Activated CD4-positive, CD25-positive, alpha-beta regulatory T cell (primary cell): ENCODE measurements at places on chromosomes 13 and 19.

DNA sequence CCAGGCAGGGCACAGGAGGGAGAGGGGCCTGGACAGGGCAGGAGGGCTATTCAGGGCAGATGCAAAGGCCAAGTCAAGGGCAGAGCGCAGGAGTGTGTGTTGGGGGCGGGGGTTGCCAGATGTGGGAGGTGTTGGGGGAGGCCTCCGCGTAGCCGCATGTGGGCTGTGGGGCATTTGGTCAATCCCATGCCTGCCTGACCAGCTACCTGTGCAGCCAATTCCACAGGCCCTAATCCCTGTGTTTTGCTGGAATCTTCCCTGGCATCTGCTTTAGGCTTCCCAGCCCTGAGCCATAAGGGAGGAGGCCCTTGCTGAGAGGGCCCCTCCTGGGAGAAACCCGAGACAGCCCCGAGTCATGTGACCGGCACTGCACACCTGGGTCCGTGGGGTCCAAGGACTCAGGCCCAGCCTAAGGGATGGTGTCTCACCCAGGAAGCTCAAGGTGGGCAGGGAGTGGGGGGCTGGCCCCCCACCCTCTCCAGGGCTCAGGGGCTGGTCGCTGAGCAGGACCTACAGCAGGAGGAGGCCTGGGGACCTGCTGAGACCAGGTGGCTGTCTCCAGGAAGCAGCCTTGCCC lies 20.3 kb downstream of the RFX1 start:
- no peak for DNase-seq

- DNase-seq: no peak
Observed at GRCh38 chr13:90866006-90866405, 481.5 kb upstream of the MIR17HG start.

DNA sequence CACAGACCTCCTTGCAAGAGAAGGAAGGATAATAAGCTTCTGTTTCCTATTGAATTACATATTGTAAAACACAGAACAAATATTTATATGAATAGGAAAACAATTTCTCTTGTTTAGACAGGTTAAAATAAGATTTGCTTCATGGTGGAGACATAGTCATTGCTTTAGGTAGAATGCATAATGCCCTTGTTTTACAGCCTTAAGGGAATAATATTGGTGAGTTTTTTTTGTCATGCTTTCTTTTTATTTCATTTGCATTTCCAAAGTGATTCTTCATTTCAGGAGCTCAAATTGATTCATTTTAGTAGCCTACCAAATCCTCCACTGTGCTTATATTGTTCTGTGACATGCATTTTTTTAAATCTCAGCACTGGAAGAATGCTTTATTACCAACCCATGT lies 690.7 kb downstream of the OLFM4 start:
- no peak for DNase-seq

DNA sequence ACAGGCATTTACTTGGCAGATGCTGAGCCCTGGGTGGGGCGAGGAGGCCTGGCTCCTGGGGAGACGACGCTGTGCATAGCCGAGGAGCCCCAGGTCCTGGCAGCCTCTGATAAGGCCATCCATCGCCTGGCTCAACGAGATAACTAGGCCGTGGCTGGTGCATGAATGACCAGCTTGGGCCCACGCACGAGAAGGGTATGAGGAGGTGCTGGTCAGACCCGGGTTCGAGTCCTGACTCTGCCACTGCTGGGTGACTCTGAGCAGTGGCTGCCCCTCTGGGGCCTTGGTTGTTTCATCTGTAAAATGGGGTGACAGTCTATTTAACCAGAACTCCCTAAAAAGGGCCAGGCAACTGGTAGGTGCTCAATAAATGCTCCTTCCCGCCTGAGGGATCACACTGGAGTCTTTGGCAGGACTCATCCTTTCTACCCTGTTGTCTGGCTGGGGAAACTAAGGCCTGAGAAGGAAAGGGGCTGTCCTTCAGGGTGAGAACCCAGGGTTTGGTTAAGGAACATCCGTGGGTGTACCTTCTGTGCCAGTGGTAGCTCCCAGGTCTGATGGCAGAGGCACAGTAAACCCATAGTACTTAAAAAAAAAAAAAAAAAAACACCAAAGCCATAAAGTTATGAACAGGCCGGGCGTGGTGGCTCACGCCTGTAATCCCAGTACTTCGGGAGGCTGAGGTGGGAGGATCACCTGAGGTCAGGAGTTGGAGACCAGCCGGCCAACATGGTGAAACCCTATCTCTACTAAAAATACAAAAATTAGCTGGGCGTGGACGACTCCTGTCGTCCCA lies 8.1 kb upstream of the ARRDC2 start:
- no peak for DNase-seq

- no peak for DNase-seq
Observed at GRCh38 chr13:42497798-42498197, 76.2 kb upstream of the TNFSF11 start.

GRCh38 chr19:10533646-10534386 lies 9.9 kb upstream of the ATG4D start:
- DNase-seq: no peak

- no peak for DNase-seq
Observed at GRCh38 chr19:1384085-1384462, 367 bp downstream of the NDUFS7 start.

DNA sequence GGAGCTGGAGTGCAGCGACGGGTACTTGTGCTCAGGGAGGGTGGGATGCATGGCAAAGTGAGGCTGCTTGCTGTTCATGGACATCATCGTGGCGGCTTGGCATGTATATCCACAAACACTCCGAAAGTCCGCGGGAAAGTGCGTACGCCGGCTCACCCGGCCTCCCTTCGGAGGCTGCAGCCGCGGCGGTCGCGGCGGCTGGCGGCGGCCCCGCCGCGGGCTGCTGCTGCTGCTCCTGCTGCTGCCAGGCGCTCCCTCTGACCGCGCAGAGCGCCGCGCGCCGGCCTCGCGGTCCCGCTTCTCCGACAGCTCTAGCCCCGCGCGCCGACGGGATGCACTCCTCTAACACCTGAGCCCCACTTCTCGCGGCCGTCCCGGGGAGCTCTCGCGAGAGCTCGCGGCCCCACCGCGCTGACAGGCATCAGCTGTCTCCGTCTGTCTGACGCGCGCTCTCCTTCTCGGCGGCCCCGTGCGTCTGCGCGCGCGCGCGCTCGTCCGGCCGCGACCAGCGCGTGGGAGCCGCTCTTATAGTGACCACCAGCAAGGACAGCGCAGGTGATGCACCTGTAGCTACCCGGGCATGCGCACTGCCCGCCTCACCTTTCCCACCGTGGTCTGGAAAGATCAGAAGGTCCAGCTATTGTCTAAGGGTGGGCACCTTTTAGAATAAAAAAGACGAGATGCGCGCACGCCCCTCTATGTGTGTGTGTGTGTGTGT lies at the start of gene POU4F1:
TSS of gene POU4F1 (minus strand) at position 313 of the 718 bp plus-strand sequence. CDS start at position 87, 226 bp downstream.
- peak; percentile 5 for DNase-seq

DNA sequence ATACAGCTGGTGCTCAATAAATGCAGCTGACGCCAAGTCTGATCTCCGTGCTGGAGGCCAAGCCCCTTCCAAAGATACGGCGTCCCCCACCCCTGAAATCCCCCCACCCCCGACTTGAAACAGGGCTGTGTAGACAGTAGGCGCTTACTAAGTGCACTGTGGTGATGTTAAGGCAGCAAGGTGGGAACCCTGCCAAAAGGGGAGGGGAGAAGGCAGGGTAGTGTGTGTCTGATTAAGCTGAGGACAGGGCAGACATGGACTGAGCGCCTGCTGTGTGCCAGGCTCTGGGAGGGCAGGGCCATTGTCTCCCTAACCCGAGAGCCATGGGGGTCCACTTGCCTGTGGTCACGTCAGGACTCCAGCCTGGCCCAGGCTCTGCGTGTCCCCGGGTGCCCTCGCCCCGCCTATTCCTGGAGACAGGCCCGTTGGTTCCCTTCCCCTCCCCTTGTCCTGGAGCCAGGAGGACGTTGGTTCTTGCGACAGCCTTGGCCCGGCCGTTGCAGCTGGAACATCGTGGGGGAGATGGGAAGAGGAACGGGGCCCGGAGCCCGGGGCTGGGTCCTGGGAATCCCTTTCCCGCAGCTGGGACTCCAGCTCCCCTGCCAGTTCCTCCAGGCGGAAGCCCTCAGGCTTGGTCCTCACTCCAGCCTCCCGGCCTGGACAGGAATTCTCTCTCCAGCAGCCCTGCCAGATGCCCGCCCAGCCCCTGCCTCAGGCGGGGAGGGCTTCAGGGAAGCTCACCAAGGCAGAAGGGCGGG lies 1.7 kb upstream of the ELANE start:
- no peak for DNase-seq

GRCh38 chr19:44772959-44773358 lies 4.7 kb upstream of the CBLC start:
- DNase-seq: no peak

GRCh38 chr19:14614099-14614412 lies 31.2 kb downstream of the CLEC17A start:
- no peak for DNase-seq

DNA sequence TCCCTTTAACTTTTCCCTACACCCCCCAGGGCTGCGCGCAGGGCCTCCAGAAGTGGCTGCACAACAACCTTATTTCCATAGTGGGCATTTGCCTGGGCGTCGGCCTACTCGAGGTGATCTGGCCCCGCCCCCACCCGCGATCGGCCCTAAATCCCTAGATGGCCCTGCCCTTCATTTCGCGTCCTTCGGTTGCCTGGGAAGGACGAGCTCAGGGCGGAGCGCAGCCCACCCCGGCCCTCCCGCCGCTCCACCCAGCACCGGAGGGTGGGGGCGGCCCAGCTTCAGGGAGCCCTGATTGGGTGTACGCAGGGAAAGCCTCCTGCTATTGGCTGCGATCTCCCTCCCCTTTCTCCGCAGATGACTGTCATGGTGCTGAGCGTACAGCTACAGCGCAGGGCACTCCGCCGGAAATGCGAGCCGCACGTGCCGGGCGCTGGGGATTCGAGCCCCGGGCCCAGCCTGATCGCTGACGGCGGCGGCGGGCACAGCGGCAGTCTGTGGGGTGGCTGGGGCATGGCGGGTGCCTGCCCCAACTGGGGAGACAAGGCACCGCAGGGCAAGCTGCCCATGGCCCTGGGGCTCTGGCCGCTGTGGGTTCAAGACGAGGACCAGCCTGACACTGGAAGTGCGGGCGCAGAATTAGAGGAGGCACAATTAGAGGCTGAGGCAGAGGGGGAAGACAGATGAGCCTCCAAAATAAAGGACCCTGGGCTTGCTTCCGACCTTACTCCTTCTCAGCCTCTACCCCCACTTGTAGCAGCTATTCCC lies 4.3 kb downstream of the CD37 start:
- no peak for DNase-seq

GRCh38 chr19:16325161-16325527 lies 518 bp downstream of the KLF2 start:
- no peak for DNase-seq

GRCh38 chr13:67493835-67494234 lies 263.7 kb upstream of the PCDH9 start:
- DNase-seq: no peak

DNA sequence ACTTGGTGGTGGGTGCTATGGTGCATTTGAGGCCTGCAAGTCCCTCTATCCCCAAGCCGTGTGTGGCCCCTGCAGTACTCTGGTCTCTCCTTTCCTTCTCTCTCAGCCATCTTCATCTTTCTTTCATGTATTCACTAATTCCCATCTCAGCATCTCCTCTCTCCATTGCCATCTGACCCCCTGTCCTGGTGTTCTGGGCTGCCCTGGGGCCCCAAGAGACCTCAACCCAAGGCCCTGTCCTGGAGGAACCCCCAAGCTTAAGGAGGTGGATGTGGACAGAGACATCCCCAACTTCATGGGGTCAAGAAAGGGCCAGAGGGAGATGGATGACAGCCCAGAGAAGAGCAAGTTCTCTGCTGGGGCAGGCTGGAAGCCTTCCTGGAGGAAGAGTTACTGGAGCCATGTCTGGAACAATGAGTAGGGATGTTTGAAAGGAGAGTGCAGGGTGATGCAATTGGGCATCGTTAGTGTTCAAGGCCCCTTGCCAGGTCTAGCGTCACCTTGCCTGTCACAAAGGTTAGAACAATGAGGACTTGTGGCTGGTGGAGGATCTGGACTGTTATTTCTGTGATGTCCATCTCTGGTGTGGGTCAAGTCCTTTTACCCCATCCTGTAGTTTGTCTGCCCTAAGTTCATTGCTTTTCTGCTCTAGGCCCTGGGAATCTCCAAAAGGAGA lies 3.5 kb downstream of the CYP4F3 start:
- DNase-seq: no peak

GRCh38 chr19:29404951-29405727 lies 120.7 kb upstream of the VSTM2B start:
- DNase-seq: no peak

DNA sequence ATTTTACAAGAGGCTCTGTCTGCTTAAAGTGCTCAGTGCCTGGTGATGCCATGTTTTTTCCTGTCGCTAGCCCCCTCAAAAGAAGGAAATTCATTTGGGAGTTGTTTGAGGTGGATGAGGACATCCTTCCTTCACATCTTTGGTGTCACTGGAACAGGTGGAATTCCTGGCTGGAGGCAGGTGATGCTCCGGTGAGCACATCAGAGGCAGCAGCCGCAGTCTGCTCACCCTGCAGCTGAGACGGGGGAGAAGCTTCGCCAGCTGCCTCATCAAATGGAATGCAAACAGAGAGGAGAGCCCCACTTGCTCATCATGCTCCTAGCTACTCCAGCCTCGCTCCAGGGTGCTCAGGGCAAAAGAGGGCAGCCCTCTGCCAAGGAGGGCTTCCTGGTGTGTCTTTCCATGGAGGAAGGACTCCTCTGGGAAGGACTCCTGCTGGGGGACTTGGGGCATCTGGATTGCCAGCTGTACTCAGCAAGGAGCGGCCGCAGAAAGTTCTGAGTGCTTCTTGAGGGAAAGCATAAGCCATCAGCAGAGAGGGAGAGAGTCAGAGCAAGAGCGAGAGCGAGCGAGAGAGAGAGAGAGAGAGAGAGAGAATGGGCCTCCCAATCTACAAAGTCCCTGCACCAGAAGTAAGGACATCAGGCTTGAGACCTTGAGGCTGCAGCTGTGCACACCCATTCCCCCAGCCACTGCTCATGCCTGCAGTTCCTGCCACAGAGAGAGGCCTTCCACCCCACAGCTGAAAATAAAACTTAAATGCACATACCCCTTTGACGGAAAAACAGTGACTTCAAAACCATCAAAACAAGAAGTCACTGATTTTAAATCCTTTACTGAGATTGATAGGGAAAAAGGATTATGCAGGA lies 74.3 kb upstream of the UBL3 start:
- no peak for DNase-seq

- DNase-seq: no peak
Observed at GRCh38 chr13:107421028-107421427, 794.3 kb downstream of the LIG4 start.

GRCh38 chr13:27026396-27026795 lies 145.2 kb downstream of the USP12 start:
- DNase-seq: no peak

DNA sequence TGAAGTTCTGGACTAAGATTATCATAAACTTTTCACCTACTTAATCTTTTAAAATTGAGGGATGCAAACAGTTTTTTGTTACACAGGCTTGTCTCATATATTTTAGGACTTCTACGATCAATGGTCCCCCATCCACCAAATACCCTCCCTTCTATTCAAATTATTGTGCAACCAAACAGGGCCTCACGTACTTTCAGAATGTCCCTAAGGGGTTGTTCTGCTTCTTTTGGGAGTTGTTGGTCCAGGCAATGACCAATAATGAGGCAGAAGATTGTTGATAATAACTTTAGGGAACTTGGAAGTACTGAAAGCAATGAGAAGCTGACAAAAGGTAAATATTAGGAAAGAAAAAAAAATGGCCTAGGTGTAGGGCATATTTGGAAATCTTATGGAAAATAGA lies 2.9 kb downstream of the DNAJC15 start:
- DNase-seq: no peak

GRCh38 chr13:92074658-92075057 lies 676.2 kb downstream of the GPC5 start:
- no peak for DNase-seq

- no peak for DNase-seq
Observed at GRCh38 chr19:14540741-14541525, 11.5 kb downstream of the TECR start.

GRCh38 chr13:19836472-19836871 lies 27.0 kb downstream of the ZMYM5 start:
- no peak for DNase-seq
